NCI-H1105 treated with DMSO at 0.1 percent for 48 hours (cell line): ENCODE measurements at places on chromosomes 2 and 18.

DNA sequence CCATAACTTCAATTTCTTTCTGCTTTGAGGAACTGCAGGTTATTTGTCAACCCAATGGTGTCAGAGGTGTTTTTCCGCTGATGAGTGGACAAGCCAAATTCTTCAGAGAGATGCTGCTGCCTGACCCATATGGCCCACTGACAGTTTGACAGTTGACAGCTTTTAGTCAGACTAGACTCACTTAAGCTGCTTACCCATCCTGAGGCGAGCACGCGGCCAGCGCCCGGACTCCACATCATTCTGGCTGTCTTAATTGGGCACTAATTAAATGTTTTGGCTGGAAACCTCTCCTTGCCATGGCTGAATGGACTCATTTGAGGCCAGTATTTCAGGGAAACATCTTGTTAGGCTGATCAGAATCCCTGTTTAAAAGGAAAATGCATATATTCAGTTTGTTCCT lies 316.1 kb upstream of the FANCL start:
- DNase-seq = no peak

- no peak for DNase-seq
Measured at GRCh38 chr18:72339976-72340375, 204.2 kb downstream of the CBLN2 start.

DNA sequence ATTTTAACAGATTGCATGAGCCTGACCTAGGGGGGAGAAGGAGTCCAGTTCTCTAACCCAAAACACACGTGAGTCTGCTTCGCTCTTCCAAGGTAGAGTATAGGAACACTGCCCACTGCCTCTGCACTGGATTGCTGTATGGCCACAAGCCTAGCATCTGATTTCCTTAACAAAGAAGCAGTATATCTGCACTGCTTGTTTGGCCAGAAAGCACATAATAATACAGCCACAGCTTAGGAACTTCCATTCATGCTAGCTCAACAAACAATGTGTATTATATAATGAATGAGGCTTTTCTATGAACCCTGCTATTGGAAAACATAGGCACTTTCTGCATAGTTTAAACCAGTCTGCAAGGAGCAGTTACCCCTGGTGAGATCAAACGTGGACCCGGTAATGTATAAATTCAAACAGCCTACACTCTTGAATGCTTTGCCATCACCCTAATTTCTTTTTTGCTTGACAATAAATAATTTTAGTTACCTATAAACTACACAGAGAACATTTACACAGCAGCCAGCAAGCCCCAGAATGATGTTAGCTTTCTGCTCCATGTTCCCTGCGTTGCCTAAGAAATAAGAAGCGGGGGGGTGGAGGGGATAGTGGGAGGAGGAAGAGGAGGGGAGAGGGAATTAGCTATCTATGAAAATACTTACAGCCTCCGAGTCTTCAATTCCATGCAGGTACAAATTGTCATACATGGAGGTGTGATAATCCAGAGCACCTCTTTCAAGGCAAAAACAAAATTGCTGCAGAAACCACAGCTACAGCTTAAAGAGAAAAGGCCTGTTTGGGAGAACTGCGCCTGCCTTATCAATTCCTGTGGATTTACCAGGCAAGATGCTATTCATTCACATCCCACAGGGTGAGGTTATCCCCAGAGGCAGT lies 125.6 kb downstream of the CACNB4 start:
- DNase-seq = no peak

- no peak for DNase-seq
Measured at GRCh38 chr2:19185086-19185485, 173.3 kb downstream of the OSR1 start.
